ENCODE measurements at places on chromosomes 1 and 21. TPM values are rescaled to one million over a fixed set of nuclear protein-coding genes. Genes with fewer than 3 reads are reported as not detected.

TRIM58 gene
- total RNA-seq: 12.9 TPM

TCHHL1 gene
- total RNA-seq: not detected

FCRL4 gene
- total RNA-seq: not detected

RNF186 gene
- not detected for total RNA-seq

PDIK1L gene
- 4.8 TPM for total RNA-seq

MXRA8 gene
- total RNA-seq: 0.77 TPM

KRTAP19-3 gene
- total RNA-seq: not detected

REN gene
- total RNA-seq: not detected

SPRR4 gene
- not detected for total RNA-seq

SLAMF8 gene
- total RNA-seq: not detected

CASQ1 gene
- not detected for total RNA-seq

TFF1 gene
- total RNA-seq: not detected

GPR161 gene
- 8.9 TPM for total RNA-seq

RAD54L gene
- 16.8 TPM for total RNA-seq

ERG gene
- not detected for total RNA-seq

GPR37L1 gene
- not detected for total RNA-seq

SMCP gene
- total RNA-seq: not detected

NES gene
- 50.1 TPM for total RNA-seq

TMEM240 gene
- total RNA-seq: not detected

ESPN gene
- total RNA-seq: 12.2 TPM

FDPS gene
- 212 TPM for total RNA-seq

SPRR2A gene
- not detected for total RNA-seq

KCNH1 gene
- 2.0 TPM for total RNA-seq

KCNC4 gene
- total RNA-seq: 1.5 TPM

TNFSF4 gene
- 0.61 TPM for total RNA-seq

MTR gene
- total RNA-seq: 28.1 TPM

KCNK1 gene
- 6.0 TPM for total RNA-seq

PCNT gene
- 43.9 TPM for total RNA-seq

CELA3B gene
- not detected for total RNA-seq

OVAAL gene
- not detected for total RNA-seq

PPP1R12B gene
- total RNA-seq: 12.4 TPM

CTSE gene
- not detected for total RNA-seq

TFAP2E gene
- 0.79 TPM for total RNA-seq

SLC2A5 gene
- not detected for total RNA-seq

OR2L2 gene
- total RNA-seq: 0.29 TPM

Measured in A375 (cell line).